ENCODE measurements at places on chromosomes 3 and 15.
A peak's percentile ranks its signal among the peaks of the same experiment; 100 is the strongest.

- no peak for DNase-seq
Observed at GRCh38 chr3:25854635-25855034, 64.7 kb downstream of the OXSM start.

DNA sequence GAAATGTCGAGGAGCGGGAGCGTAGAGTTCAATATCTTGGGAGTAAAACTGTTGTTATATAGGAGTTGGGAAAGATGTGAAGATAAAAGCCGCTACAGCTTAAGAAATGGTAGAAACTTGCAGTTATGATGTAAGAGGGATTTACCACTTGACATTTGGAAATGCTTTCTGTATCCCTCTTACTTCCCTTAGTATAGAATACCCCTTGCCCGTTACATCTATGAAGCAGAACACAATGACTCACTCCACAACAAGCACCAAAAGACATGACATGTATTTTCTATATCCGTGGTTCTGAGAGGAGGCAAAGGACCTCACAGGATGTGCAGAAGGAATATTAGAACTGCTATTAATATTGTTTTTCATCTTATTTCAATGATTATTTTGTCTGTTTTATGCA, 254.2 kb upstream of the NR2F2 start:
- no peak for DNase-seq

DNA sequence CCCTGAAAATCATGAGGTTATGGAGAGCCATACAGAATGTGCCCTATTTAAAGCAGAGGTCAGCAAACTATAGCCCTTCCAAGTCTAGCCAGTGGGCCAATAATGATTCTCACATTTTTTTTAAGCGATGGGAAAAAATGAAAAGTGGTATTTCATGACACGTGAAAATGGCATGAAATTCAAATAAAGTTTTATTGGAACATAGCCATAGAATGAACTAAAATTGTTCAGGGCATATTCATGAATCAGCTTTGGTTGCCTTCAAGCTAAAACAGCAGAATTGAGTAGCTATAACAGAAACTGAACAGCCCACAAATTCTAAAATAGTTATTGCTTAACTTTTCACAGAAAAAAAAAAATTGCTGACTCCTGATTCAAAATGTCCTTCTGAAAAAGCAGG, 104.5 kb downstream of the TFG start:
- DNase-seq, result no peak

- no peak for DNase-seq
Observed at GRCh38 chr3:117035745-117036144, 326.2 kb downstream of the TUSC7 start.

- DNase-seq, result peak; percentile 91
Observed at GRCh38 chr15:38652998-38653397, 88.4 kb upstream of the RASGRP1 start.

DNA sequence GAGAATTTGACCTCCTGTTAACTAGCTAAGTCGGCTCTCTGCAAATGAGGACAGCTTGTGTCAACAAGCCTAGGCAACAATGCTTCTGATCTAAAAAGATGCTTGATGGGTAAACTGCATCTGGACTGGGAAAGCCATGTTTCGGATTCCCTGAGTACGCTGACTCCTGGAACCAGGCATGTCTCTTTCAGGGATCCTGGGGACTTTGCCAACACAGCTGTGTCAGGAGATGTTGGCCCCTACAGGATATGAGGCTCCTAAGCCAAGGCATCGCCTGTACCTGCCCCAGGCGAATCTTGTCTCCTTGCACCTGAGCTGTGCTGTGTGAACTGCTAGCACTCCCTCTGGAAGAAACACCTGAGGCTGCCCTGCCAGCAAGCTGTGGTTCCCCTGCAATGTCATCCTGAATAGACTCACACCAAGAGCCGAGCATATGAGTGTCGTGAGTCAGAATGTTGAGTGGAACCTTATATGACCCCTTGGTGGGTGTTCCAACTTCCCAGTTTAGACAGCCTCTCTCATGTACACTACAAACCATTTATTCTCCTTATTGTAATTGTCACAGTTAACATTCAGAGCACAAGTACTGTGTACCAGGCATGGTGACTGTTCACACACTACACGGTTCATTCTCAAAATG, 17.0 kb downstream of the EOGT start:
- no peak for DNase-seq

GRCh38 chr3:127374086-127375010, 86.5 kb upstream of the PRR20G start:
- no peak for DNase-seq

- DNase-seq, result no peak
Observed at GRCh38 chr15:82763361-82764116, 42.3 kb downstream of the FSD2 start.

- DNase-seq, result no peak
Observed at GRCh38 chr3:143571548-143571947, 276.7 kb downstream of the SLC9A9 start.

DNA sequence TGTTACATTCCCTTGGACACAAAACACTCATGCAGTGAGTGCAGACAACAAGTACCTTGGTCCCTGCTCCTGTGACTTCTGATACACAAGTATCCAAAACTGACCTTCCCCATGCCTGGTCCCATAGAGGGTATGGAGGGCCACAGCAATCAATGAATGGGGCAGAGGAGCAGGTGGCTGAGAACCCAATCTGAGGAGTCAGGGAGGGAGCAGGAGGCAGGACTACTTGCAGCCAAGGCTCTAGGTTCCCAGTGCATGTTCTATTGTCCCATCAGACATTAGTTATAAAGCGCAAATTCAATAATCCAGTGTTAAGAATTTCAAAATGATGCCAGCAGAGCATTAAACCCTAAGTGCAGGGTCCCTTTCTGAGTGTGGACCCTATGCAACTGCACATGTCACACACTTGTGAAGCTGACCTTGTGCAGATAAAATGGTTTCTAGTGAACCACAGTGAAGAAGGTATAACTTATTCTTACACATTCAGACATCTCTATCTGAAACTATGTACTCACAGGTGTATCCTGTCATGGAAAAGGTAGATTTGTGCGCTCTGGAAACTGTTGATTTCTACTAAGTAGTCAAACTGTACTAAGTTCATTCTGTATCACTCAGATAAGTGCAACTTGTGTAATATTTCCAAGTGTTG, 107.3 kb upstream of the ABI3BP start:
- no peak for DNase-seq

GRCh38 chr3:40985195-40985594, 214.1 kb upstream of the CTNNB1 start:
- DNase-seq, result no peak

- no peak for DNase-seq
Observed at GRCh38 chr15:40767838-40768500, 1.8 kb upstream of the C15orf62 start.

GRCh38 chr3:10757021-10757820, 58.8 kb upstream of the SLC6A11 start:
- DNase-seq, result no peak

- DNase-seq, result no peak
Observed at GRCh38 chr3:161946443-161946960, 449.9 kb downstream of the OTOL1 start.

- DNase-seq, result no peak
Observed at GRCh38 chr3:26920646-26921478, 298.3 kb downstream of the LRRC3B start.

DNA sequence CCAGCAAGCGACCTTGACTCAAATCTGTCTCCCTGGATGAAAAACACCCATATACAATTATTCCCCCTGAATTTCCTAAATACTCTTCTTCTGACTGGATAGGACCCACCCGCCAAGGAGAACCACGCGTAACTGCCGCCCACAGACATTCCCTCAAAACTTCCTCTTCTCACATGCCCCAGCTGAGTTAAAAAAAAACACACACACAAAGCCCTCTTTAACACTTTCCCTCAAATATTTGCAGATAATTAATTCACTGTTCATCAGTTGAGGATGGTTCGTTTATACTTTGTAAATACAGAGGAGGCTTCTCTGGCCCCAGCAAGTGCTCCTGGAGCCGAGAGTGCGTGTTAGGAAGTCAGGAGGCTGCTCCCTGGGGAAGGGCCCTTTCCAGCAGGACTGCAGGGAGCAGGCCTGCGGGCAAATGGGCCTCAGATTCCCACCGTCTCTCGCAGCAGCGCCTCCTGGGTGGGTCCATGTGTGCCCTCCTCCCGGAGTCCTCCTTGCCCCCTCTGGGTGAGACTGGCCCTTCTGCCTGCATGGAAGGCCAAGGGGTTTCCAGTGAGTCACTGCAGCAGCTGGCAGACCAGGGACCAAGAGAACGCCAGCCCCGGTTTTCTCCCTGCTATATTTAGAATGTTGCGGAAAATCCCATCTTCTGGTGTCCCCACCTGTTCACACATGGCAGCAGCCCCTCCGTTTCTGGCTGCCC, 46.8 kb downstream of the MGLL start:
- no peak for DNase-seq

DNA sequence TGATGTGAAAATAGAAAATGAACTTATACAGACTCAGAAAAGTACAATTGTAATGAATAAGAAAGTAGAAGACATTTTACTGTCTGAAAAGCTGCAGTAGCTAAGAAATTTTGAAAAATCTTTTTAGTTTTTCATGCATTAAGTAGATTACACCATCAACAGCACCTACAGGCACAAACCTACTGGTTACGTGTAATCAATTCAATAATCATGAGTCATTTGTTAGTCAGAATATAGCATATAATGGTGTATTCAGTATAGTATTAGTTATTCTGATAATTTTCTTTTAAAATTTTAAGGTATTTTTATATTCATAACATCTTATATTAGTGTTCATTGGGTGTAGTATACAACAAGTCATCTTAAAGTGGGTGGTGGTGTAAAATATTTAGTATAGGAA, 550.5 kb upstream of the GBE1 start:
- no peak for DNase-seq

- no peak for DNase-seq
Observed at GRCh38 chr3:16911916-16912315, 27.2 kb downstream of the PLCL2 start.

DNA sequence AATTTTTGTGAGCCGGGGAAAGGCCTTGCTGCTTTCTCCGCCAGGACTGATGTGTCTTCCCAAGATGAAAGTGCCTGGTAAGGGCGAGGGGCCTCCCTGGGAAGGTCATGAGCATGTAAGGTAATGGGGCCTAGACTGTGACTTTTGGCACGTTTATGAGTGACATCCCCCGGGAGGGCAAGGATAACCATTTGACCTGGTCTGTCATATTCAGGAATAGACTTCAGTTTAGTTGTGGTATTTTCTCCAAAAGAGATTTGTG, 631 bp upstream of the CNBP start:
- DNase-seq, result peak; percentile 41

DNA sequence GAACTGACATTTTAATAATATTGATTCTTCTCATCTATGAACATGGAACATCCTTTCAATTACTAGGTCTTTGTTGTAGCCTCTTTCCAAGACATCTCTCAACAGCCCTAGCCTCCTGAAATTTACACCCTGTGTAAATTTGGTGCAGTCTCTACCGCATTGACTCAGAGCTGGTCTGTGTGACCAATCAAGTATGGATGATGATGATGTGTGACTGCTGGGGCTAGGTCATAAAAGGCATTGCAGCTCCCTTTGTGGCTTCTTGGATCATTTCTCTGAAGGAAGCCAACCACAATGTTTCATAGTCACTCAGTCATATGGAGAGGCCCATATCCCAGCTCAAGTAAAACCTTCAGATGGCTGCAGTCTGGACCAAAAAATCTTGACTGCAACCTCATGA, 62.1 kb upstream of the FAM3D start:
- DNase-seq, result no peak

DNA sequence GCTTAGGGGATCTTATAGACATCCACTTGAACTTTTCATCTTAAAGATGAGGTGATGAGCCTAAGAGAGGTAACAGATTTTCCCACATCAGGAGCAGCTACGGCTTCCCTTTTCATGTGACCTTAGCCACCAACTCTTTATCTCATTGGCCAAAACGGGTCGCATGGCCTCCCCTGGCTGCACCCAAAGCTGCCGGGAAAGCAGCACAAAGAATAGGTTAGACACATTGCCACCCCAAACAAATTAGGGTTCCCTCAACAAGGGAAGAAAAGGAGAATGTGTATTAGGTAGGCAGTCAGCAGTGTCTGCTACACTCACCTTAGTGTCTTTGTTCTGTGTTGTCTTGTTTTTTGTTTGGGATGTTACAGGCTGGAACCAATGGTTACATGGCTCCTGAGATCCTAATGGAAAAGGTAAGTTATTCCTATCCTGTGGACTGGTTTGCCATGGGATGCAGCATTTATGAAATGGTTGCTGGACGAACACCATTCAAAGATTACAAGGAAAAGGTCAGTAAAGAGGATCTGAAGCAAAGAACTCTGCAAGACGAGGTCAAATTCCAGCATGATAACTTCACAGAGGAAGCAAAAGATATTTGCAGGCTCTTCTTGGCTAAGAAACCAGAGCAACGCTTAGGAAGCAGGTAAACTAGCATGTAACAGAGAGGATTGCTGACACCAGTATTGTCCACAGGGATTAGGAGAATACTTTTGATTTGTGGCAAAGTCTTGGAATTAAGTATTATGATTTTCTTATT, 44.2 kb downstream of the GRK7 start:
- no peak for DNase-seq

DNA sequence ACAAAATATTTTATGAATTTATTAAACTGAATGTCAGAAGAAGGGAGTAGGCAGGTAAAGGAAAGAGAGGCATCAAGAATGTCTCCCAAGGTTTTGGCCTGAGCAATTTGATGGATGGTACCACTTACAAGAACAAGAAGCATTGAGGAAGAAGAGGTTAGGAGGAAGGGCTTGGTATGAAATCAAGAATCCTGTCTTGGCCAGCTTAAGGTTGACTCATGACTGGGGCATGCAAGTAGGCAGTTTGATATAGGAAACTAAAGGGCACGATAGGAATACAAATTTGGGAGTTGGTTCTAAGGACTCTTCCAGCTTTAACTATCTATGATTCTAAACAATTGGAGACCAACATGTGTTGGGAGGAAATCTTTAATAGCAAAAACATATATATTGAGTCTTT, 79.1 kb downstream of the NTRK3 start:
- DNase-seq, result no peak

DNA sequence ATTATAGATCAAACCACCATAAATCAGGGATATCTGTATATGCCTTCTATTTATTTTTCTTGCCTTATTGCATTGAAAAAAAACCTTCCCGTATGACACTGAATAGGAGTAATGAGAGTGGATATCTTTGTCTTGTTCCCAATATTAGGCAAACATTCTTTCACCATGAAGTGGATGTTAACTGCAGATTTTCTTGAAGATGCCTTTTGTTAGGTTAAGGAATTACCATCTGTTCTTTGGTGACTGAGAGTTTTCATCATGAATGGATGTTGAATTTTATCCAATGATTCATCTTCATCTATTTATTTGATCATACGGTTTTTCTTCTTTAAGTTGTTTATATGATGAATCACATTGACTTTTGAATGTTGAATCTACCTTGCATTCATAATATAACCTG, 47.1 kb upstream of the MECOM start:
- no peak for DNase-seq
